Muscle of leg (tissue), 16 donors: ENCODE measurements at places on chromosomes 1 and 21. TPM values are rescaled to one million over a fixed set of nuclear protein-coding genes. Genes with fewer than 3 reads are reported as not detected.
A peak's percentile ranks its signal among the peaks of the same experiment; 100 is the strongest.

CR1L gene
- 0.22 TPM for total RNA-seq

TMEM61 gene
- 0.04 TPM for total RNA-seq

DNA sequence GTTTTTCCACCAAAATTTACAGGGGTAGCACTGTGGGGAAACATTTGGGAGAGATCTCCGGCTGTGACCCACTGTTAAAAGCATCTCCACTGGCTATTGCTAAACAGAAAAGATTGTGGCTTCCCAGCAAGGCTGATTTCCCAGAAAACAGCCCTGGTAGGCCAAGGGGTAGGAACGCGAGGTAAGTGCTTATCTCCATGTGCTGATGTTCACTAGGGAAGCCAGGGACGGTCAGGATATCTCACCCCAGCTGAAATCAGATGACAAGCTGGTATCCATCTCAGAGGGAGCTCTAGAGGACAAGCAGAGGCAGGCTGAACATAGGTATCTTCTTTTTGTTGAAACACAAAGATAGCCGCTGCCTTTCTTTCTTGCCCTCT is 63.6 kb downstream of the MIS18A start:
- no peak for DNase-seq

DNA sequence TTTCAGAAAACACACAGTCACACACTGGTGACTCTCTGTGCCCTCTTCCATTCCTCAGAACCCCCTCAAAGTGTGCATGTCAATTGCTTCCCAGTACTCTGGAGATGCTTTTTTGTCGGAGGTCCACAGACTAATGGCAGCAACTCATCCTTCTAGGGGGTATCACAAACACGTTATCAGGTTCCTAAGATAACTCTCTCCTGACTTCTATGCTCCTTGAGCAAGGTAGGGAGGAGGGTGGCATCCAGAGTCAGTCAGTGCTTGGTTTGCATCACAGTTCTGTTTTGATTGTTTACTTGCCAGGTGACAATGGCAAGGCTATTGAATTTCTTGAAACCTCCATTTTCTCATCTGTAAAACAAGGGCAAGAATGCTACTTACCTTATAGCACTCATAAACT is 39.4 kb upstream of the DYNLT5 start:
- DNase-seq, result no peak

ARHGAP29 gene
- total RNA-seq, result 29.1 TPM

DNA sequence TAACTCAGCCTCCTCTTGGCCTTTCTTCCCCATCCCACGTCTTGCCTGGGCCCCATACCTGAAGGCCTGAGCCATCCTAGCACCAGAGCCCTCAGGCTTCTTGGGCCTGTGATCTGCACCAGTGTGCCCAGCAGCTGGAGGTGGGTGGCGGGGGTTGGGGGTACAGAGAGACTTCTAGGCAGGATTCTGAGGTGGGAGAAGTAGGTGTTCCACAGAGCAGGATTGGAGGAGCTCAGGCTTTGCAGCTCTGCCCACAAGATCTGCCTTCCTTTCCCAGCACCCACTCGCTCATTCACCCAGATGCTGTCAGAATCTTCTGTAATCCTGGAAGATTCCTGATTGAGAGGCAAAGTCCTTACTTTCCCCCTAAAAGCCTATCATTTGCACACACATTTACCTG is 10.0 kb upstream of the GJB5 start:
- DNase-seq, result no peak

DNA sequence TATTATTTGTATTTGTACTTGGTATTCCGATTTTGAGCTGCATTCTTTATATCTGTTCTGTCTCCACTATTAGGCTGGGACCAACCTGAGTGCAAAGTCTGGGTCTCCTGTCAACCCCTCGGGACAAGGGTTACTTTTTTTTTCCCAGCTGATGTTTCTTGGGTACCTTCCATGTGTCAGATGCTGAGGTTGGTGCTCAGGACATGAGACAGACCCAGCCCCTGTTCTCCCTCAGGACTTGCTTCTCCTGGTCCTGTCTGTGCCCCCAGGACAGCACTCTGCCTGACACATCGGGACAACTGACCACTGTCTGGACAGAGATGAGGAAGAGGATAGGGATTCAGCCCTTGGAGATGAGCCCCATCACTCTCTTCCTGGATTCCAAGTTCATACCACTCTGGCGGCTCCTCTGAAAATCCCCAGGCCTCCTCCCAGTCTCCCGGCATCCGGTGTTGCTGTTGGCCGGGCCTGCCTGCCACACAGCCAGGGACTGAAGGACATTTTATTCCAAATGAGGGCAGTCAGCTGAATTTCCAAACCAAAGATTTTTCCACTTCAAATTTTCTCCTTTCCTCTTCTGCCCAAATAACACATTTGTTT is 55.6 kb upstream of the FMOD start:
- DNase-seq, result peak; percentile 75

DNA sequence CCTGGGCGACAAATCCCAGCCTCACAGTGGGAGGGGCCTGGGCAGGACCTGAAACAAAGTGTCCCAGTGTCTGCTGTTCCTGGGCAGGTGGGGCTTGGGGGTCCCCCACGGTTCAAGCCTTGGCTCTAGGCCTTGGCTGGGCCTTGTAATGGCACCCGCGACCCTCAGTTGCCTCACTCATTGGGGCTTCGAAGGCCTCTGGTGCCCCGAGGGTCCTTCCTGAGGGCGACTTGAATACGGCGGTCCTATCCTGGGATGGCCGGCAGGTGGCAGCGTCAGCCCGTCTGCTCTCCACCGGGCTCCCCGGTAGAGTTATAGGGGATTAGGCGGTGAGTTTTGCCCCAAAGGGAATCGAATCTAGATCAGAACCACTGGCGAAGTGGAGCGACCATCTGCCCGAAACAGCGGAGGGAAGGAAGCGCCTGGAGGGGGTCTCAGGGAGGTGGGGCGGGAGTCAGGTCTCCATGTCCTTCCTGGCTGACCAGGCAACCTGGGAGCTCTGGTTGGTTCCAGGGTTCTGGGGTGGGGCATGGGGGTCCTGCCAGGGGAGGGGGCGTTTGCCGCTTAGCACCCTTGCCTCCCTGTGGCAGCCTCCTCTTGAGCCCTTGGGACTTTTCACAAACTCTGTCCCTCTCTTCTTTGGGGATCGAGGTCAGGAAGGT is 2.1 kb upstream of the PEX10 start:
- DNase-seq, result peak; percentile 69

DNA sequence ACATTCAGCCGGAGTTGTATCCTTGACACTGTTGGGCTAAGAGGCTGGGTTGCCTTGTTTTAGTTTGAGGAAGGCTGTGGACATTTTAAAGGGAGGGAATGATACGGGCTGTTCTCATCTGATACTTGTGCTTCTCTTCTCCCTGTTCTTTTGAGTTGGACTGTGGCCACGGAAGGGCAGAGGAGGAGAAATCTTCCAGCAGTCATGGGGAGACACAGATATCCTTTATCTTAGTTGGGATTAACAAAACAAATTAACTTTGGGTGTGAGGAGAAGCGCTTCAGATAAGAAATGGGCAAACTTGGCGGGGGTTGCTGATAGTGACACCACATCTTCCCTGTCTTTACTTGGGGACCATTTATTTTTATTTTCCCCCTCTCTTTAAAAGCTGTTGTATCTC is 138.8 kb downstream of the ROR1 start:
- no peak for DNase-seq
